ENCODE measurements at places on chromosomes 13 and 19. TPM values are rescaled to one million over a fixed set of nuclear protein-coding genes. Genes with fewer than 3 reads are reported as not detected.

- DNase-seq, result no peak
These were observed 5.3 kb downstream of the VWA8 start for GRCh38 chr13:41955605-41956004.

DNA sequence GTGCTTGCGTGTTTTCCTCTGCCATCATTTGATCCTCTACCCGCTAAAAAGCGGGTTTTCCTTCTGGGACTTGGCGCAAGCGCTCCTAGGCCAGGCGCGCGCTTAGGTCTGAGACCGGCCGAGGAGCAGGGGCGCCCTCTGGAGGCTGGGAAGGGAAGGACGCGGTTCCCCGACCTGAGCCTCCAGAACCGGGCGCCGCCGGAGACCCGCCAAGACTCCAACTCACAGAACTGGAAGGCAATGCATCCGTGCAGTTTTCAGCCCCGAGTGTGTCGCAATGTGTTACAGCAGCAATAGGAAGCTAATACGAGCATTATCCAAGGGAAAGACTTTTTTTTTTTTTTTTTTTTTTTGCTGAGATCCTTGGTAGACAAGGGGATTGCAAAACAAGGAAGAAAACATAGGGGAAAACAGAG, 190.9 kb downstream of the COL4A1 start:
- DNase-seq, result peak; percentile 4

DNA sequence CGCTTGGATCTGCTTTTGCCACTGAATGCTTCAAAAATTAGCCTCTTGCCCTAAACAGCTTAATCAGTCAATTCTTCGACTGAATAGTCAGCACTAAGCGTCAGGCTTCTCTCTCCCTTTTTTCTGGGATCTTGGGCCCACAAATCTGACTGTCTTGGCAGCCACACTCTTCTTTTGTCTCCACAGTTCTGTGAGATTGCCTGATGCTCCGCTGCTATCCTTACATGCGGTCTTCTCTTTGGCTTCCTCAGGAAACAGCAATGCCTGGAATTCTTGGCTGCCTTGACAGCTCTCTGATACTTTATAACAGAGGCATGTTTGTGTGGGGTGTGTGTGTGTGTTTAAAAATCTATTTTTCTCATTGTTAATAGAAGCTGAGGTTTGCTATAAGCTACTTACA, 32.6 kb downstream of the ERCC5 start:
- no peak for DNase-seq

DNA sequence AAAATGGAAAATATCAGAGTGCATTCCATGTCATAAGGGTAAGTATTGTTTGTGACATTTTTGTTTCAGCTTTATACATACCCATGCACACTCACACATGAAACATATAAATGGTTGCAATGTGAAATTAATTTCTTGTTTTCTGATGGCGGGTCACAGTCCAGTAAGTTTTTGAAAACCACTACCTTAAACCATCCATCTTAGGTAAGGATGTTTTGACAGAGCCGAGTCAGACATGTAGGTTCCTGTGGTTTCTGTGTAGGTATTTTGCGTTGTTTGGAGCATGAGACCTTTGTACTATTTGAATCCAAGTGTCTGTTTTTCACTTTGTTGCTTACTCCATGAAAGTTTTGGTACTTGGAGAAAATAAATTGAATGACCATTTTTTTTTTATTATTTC, 121.7 kb downstream of the B3GLCT start:
- DNase-seq, result no peak

DNA sequence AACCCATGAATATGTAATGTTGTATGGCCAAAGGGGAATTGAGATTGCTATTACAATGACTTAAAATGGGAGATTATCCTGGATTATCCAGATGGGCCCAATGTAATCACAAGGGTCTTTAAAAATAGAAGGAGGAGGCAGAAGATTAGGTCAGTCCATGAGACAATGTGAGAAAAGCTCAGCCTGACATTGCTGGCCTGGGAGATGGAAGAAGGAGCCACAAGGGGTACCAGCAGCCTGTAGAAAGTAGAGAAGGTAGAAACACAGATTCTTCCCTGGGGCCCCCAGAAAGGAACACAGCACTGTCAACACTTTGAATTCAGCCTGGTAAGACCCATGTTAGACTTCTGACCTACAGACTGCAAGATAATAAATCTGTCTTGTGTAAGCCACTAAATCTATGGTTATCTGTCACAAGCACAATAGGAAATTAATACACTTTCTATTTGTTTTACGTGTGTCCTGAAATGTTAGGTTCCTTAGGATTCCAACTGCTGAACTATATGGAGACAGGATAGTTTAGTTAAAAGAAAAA, 132.9 kb upstream of the SERP2 start:
- no peak for DNase-seq

Gene ZNF177
- total RNA-seq, result 0.84 TPM

Gene ATP8A2
- not detected for total RNA-seq

Gene JUNB
- 4.9 TPM for total RNA-seq

Gene NKPD1
- total RNA-seq, result not detected

Gene HRC
- 3.6 TPM for total RNA-seq

Gene NLRP5
- total RNA-seq, result not detected

All from HepG2 (cell line).